ENCODE measurements at places on chromosomes 3 and 15.

- DNase-seq: no peak
Measured at GRCh38 chr15:40067921-40068624, 29.1 kb upstream of the SRP14 start.

DNA sequence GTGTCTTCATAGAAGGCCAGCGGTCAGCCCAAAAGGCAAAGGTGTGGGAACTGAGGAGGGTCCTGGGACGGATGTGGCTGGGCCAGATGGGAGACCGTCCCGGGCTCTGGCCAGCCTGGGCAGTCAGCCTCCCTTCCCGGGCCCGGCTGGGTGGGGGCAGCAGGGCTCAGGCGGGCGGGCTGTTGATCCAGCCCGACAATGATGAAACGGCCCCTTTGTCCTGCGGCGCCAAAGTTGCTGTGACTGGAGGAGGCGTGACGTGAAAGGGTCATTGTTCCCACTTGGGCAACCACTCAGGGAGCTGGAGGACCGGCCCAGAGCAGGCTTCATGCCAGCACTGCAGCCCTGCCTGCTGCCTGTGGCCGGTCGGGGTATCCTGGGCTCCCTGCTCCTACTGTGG lies 16.5 kb downstream of the DUSP7 start:
- peak; percentile 46 for DNase-seq

DNA sequence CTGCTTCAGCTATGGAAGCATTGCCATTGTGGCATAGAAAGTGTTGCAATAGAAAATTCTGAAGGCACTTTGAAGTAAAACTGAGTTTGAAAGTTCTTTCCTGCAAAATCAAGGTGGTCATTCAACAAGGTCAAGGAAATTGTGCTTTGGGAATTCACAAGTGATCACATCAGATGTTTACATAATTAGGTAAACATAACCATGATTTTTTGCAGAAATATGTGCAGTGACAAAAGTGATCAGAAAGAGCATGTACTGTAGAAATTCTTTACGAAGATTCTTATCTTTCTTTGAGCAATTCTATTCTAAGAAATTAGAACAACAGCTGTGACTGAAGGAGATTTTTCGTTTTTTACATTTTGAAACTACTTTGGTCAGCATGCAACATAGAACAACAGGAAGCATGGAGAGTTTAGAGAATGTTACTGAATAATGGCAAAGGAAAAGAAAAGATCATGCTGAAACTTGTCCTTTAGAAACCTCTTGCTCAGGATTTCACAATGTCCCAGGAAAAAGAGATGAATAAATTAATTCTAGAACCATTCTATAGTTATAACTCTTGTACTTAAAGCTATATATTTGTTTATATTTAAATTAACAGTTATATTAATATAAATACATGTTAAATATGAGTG lies 643.4 kb upstream of the ARPP21 start:
- DNase-seq: no peak

GRCh38 chr3:108327168-108327567 lies 30.8 kb downstream of the HHLA2 start:
- no peak for DNase-seq

GRCh38 chr3:192819001-192819569 lies 91.7 kb upstream of the FGF12 start:
- peak; percentile 59 for DNase-seq

- no peak for DNase-seq
Measured at GRCh38 chr15:78082106-78082742, 4.7 kb upstream of the TBC1D2B start.

DNA sequence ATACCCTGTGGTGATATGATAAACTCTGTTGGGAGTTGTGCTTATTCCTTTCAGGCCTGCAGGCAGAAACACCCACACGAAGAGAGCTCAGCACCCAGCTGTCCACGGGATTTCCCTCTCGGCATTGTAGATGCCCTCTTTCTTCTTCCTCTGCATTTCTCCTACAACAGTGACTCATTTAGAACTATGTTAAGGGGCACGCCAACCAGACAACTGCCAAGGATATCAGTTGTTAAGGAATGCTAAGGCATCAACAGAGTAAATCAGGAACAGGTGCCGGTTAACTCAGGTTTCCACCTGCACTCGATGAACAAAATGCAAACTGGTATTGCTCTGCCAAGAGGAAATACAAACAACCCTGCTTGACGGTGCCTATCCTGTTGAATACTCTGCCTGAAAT lies 270.0 kb upstream of the PEX5L start:
- DNase-seq: peak; percentile 29

- no peak for DNase-seq
Measured at GRCh38 chr15:43483297-43484128, 9.4 kb downstream of the TP53BP1 start.

DNA sequence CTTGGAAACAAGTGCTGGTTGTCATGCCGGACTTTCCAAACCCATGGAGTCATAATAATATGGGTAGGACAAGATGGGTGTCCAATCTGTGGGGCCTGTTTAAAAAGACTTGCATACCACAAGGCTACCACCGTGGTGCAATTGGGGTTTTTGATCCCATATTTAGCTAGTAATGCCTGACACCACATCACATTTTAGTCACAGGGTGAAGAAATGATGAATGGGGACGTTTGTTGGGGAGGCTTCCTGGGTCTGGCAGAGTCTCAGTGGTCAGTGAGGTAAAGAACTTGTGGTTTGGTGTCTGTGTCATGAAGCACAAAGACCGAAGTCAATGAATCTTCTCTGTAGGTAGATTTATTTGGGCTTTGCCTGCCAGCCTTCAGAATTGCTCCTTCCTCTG lies 31.0 kb downstream of the P3H2 start:
- DNase-seq: peak; percentile 44

GRCh38 chr3:172061724-172062184 lies 22.4 kb downstream of the FNDC3B start:
- DNase-seq: no peak

DNA sequence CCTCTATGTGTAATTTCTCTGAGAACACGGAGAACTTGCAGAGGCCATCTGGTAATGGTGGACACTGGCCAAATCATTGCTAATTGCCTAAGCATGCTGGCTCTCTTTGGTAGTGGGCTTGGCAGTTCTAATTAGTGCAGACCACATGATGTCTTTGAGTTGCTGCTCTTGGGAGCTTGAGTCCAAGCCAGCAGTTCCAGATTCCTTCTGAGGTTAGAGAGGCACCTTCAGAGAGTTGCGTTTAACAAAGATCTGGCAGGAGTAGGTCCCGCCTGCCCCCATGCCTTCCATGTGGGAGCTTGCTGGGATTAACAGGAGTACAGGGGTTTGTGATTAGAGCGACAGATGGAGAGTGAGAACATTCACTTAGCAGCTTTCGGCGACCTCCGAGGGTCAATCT lies 449.0 kb upstream of the LMCD1 start:
- DNase-seq: no peak

DNA sequence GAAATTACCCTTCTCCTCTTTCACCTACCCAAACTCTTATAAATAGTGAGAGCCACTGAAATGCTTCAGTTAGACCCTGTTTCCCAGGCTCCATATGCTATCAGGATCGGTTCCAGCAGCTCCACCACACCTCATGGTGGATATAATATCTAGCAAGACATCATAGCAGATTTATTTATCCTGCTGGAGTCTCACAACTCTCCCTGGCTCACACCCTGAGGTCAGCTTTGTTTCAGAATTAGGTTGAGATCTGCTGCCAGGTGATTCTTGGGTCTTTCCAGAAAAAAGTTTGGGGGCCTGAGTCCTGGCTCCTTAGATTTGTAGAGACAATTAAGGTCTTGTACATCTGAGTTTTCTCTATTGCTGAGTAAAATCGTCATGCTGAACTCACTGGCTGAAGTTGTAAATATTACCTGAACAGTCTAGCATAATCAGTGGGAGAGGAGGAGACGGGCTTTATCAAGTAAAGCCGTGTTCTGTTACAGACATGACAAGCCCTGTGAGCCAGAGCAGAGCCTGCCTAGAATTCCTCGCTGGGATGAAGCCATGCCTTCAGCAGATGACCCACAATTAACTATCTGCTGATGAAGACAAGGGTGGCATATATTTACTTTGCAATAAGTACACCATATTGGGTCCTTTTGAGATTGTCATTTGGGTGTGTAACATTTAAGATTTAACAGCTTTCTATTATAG lies 131.6 kb downstream of the STAC start:
- no peak for DNase-seq

GRCh38 chr3:133754455-133754854 lies 8.3 kb downstream of the TF start:
- DNase-seq: no peak

DNA sequence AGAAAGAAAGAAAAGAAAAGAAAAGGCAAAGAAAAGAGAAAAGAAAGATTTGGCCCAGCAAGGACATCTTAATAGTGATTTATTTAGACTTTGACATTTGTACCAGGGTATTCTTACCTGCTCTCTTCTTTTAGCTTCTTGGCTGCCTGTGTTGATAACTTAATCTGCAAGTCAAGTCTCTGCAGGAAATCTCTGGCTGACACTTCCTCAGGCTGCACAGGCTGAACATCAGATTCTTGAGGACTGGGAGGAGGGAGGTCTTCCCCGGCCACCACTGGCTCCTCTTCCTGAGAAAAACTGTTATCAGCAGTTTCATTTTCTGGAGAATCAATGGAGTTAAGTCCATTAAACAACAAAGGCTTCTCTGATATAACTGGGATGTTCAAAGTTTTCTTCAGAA lies 12.8 kb downstream of the LYSMD2 start:
- no peak for DNase-seq

DNA sequence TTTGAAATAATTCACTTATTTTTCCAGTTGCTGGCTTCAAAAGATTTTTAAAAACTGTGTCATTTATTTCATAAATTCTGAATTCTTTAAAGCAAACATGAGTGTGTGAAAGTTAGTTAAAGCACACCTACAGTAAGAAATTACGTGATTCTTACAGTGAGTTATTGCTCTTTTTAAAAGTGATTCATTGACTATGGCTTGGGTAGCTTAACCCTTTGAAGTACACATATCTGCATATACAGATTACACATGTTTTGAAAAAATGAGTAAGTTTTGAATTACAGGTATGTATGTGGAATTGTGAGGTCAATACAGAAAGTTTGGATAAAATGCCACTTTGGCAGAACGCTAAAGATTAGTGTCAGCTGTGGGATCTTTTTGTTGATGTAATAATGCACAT lies 64.5 kb upstream of the MBNL1 start:
- DNase-seq: no peak

All from urothelium cell line (cell line).